Amygdala (tissue), 56 donors: ENCODE measurements at places on chromosomes 16 and 17.
A peak's percentile ranks its signal among the peaks of the same experiment; 100 is the strongest.

DNA sequence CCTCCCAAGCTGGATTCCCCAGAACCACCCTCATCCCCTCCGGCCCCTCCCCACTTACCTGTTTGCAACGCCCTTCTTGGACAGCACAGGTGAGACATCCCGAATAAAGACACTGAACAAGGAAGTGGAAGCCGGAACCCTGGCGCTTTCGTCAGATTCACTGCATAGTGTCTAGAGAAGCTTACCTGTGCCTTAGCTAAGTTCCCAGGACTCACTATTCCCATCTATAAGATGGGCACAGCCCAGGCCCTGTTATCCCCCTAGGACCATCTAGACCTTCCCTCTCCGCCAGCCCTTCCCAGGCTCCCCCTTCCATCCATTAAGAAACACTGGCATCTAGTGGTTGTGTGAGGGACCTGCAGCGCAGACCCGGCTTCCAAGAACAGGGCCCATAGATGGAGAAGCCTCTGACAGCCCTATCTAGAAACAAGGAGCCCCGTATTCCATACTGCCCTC is 26.9 kb upstream of the RPL38 start:
- DNase-seq: no peak

GRCh38 chr16:2983706-2984136 is 3.5 kb upstream of the PKMYT1 start:
- peak; percentile 60 for DNase-seq

DNA sequence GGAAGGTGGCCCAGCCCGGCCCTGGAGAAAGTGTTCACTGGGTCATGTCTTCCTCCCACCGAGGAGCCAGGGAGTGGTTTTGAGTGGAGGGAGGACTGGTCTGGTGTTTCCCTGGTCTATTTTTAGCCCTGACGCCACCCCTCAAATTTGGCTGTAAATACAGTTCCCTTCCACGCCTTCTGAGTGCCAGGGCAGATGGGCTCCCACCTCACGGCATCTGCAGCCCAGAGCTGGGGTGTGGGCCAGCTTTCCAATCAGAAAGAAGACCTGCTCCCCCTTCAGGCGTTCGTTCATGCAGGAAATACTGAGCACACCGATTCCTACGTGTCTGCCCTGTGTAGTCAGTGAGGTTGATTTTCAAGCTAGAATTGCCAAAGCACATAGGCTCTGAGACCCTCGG is 53.7 kb downstream of the SNX20 start:
- no peak for DNase-seq

DNA sequence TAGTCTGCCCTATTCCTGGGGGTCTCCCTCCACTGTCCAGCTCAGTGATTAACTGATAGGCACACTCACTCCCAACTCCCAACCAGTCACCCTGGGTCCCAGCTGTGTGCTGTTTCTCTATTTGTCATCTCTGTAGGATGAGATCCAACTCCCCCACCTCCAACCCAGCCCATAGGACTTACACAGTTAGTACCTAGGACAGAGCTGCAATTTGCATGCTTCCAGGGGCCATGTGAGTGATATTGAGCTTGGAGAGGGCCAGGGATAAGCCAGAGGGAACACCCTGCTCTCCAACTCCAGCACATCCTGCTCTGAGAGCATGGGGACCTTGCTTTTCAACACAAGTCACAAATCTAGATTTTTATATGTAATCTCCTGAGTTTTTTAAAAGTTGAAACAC is 8.8 kb downstream of the C17orf113 start:
- DNase-seq: no peak

- no peak for DNase-seq
Measured at GRCh38 chr17:73943416-73944110, 259.9 kb upstream of the RPL38 start.

DNA sequence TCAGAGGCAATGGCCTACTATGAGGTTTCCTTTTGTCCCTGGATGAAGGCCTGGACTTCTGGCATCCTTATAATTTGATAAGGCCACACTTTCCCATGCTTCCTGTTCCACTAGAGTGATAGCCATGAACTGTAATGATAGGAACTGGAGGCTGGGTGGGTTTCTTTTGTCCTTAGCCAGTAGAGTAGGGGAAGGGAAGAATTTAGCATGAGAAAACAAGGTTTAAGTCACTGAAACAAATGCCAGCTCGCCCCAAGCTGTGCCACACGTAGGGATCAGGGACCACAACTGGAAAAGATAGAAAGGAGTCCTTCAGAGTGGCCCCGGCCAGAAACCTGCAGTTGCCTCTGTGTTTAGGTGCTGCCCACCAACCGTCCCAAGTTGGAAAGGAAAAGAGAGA is 80.9 kb upstream of the C17orf78 start:
- DNase-seq: no peak

GRCh38 chr16:5982979-5983378 is 885.4 kb upstream of the EEF2KMT start:
- no peak for DNase-seq

DNA sequence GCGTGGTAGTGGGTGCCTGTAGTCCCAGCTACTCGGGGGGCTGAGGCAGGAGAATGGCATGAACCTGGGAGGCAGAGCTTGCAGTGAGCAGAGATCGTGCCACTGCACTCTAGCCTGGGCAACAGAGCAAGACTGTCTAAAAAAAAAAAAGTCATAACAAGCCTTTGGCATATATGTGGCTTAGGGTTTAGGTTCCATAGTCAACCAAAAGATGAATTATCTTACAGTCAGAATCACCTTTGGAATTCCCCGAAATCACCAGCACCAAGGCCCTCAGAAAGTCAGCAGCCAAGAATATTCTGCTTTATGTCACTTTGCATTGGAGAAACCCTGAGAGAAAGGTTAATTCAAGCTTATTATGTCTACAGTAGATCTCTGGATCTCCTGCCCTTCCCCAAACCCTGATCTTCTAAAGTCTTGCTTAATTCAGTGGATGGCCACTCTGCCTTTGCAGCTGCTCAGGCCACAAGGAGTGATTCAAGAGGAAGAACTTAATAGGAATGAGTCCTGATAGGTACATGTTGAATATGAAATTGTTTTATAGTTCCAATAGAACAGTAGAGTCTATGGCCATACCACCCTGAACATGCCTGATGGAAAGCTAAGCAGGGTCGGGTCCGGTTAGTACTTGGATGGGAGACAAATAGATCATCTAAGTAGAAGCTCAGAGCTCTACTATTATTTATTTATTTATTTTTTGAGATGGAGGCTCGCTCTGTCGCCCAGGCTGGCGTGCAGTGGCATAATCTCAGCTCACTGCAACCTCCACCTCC is 196.0 kb upstream of the CACNG5 start:
- DNase-seq: no peak

GRCh38 chr16:22815863-22816262 is 1.9 kb downstream of the HS3ST2 start:
- no peak for DNase-seq

DNA sequence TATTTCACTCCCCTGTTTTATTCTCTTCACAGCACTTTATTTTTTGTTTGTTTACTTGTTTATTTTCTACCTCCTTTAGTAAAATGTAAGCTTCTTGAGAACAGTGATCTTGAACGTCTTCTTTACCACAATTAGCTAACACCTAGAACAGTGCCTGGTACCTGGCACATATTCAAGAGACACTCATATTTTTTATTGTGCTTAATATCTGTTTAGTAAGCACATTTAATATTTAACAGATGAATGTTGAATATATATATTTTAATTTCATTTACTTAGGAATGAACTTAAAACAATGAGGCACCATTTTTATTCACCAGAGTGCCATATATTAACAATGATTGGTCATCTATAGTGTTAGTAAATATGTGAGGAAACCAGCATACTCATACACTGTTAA is 130.2 kb downstream of the STXBP4 start:
- no peak for DNase-seq

DNA sequence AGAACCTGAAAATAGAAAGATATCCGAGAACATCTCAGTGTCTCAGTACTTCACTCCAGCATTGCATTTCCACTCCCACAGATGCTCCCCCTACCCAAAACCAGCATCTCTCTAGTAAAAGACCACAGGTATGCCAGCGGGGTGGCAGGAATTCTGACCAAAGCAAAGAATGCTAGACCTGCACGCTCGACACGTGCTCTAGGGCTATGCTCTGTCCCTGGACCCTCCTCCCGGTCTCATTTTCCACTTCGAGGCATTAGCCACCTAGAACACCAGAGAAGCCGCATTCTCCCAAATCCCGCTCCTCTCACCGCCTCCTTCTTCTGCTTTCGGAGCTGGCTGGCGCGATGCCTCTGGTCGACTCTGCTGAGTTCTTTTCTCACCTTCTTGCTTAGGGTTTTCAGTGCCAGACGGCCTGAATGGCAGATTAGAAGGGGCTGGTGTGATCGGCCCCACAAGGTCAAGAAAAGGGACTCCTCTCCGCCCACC is 487 bp downstream of the TSR1 start:
- no peak for DNase-seq

DNA sequence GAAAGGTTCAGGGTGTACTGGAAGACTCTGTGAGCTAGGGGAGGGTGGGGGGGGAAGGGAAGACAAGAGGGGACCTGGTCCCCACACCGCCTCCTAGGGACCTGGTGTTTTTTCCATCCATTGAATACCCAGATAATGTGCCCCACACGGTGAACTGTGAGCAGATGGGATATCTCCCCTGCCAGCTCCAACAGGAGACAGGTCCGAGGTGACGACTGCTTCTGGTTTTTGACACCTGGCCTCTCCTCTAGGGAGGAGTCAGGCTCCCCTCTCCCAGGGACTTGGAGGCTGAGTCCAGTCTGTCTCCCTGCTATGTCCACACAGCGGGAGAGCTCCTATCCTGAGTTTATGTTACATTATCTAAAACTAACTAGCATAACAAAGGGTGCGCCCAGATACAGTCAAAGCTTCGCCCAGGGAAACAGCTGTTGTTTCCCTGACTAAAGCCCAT is 1.8 kb downstream of the MARVELD3 start:
- no peak for DNase-seq

GRCh38 chr16:50567651-50568050 is 19.5 kb downstream of the NKD1 start:
- DNase-seq: no peak

GRCh38 chr17:82019690-82020571 is 2.7 kb downstream of the CENPX start:
- no peak for DNase-seq

DNA sequence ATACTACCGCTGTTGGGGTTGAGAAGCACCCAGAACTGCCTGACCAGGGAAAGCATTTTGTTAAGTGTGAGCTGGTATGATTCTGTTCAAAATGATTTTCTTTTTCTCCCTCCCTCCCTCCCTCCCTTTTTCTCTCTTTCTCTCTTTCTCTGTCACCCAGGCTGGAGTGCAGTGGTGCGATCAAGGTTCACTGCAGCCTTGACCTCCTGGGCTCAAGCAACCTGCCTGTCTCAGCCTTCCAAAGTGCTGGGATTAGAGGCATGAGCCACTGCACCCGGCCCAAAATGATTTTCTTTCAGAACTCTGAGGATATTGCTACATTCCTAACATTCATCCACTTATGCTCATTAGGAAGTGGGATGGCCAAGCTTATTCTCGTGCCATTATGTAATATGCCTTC is 41.3 kb downstream of the SLC47A1 start:
- DNase-seq: no peak

GRCh38 chr16:80144191-80144590 is 396.6 kb upstream of the DYNLRB2 start:
- DNase-seq: no peak

GRCh38 chr17:78337244-78338109 is 22.4 kb downstream of the SOCS3 start:
- no peak for DNase-seq

DNA sequence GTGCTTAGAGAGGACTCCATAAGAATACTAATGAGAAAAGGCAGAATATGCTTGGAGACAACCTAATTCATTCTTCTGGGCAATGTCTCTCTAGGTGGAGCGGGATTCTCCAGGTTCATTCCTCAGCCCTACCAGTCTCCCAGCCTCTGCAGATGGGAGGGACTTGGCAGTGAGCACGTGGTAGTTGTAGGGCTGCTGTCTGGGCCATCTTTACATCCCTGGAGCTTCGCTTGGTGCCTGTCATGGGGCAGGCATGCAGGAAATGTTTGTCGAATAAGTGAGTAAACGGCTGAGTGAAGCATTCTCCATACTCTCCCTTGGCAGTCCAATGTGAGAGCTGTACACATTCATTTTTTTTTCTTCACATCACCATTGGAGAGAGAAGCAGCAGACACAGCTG is 387.5 kb downstream of the UTP18 start:
- DNase-seq: no peak

GRCh38 chr17:19752216-19753050 is 4.3 kb upstream of the ALDH3A1 start:
- no peak for DNase-seq

DNA sequence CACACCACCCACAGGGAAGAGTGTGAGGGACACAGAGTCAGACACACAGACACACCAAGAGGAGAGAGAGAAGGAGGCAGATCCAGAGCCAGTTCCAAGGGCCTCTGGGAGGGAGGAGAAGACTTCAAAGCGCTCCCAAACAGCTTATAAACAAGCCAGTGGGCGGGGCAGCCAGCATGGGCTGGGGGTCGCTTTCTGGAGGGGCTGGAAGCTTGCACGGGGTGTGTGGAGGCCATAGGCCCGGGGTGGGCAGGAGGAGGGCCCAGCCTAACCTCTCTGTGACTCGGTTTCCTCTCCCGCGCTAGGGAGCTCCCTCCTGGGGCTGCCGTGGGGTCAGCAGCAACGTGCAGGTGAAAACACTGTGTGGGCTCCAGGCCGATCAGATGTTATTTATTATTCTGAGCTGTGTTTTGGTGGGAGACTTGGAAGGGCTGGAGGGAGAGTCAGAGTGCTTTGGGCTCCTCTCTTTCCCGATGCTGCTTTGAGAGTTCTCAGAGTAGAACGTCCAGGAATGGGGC is 2.5 kb upstream of the WFIKKN2 start:
- no peak for DNase-seq

DNA sequence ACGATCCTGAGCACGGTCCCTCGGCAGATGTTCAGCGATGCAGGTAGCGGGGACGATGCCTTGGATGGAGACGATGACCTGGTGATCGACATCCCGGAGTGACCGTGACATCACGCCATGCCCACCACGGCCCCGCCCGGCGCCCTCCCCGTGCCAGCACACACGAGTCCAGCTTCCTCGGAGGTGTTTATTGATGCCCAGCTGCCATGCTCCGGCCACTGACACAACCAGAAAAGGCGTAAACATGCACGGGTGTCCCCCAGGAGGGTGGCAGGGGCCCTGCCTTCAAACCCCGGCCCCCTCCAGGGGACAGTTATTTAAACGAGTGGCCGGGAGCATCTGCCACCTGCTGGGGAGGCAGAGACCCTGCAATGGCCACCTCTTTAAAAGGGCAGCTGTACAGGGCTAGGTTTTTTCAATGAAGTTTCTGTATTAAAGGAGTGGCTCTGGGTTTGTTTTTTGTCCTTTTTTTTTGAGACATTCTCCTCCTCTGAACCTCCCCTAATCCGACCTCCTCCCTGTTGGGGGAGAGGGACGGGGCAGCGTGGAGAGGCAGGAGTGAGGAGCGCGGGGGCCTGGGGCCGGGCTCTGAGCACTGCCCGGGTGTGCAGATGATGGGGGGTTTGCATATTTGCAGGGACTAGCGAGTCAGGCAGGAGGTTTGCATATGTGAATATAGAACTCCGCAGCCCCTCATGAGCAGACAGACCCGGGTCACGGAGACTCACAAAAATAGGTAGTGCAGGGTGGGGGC is 5.3 kb downstream of the DOC2A start:
- no peak for DNase-seq
